ENCODE measurements at places on chromosomes 2 and 18. TPM values are rescaled to one million over a fixed set of nuclear protein-coding genes. Genes with fewer than 3 reads are reported as not detected.

DNA sequence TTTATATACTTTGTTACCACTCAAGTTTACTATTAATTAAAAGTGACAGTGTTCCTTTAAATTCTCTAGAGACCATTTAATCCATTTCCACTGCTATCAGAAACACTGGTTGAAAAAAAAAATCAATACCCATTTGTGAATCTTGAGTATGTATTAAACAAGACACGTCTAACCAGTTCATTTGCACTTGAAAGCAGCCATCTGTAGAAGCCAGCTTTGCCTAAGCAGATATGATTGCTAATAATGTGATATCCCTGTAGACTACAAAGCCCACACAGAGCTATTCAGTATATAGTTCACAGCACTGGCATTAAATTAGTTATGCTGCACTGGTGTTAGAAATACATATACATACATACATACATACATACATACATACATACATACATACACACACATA lies 111.8 kb upstream of the SP3 start:
- DNase-seq: no peak

- peak; percentile 88 for DNase-seq
Observed at GRCh38 chr18:67525328-67526099, 9.0 kb upstream of the DSEL start.

DNA sequence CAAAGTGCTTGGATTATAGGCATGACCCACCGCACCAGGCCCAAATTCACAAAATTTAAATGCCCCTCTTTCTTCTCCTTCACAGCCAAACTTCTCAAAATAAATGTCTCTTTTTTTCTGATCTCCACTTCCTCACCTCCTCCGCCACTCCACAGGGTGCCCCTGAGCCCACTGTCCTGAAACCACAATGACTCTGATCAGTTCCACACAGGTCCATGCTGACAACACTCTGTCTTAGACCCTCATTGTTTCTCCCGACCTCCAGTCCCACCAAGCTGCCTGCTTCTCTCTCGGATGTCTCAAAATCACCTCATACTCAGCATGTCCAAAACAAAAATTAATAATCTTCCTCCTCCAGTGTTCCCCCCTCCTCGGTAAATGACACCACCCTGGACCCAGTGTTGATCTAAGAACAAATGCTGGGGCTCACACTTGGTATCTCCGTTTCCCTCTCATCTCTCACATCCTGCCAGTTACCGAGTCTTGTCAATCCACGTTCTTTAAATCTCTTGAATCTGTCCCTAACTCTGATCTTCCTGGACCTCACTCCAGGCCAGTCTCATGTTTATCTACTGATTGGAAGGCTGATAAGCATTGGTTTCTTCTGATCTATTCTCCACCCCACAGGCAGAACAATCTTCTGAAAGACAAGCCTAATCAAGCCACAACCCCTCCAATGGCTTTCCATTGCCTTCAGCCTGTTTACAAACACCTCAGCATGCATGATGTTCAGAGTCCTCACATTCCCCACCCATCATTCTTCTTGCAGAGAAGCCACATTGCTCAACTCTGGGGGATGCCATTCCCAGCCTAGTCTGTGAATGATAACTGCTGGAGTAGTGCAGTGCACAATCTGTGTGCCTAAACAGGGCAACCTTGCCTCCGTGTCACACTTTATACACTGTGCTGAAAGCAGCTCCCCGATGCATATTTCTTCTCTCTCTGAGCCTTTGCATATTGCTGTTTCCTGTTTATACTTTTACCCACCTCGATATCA lies 12.4 kb upstream of the ANKRD44 start:
- DNase-seq: no peak

- DNase-seq: no peak
Observed at GRCh38 chr2:85334928-85335327, 7.1 kb upstream of the TGOLN2 start.

GRCh38 chr2:208927867-208928266 lies 496.0 kb upstream of the MAP2 start:
- DNase-seq: no peak

- DNase-seq: no peak
Observed at GRCh38 chr2:200186002-200186401, 120.5 kb upstream of the SPATS2L start.

- DNase-seq: no peak
Observed at GRCh38 chr18:3454365-3455089, 4.6 kb downstream of the TGIF1 start.

The AKAIN1 gene
- total RNA-seq: not detected

DNA sequence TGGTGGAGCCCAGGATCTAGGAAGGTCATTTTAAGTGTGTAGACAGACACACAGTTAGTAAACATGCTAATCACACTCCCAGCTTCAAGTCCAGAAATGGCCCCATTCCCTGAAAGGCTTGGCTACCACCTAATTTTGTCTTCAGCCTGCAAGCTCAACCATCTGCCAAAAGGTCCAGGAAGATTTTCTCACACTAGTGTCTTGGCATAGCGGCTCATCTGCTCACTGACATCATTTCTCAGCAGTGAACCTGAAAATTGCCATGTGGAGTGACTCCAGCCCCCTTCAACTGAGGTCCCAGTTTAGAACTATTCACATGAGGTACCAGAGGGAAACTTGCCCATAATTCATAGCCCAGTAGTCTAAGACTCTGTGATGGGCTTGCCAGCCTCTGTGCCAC lies 748.9 kb downstream of the LRP1B start:
- no peak for DNase-seq

DNA sequence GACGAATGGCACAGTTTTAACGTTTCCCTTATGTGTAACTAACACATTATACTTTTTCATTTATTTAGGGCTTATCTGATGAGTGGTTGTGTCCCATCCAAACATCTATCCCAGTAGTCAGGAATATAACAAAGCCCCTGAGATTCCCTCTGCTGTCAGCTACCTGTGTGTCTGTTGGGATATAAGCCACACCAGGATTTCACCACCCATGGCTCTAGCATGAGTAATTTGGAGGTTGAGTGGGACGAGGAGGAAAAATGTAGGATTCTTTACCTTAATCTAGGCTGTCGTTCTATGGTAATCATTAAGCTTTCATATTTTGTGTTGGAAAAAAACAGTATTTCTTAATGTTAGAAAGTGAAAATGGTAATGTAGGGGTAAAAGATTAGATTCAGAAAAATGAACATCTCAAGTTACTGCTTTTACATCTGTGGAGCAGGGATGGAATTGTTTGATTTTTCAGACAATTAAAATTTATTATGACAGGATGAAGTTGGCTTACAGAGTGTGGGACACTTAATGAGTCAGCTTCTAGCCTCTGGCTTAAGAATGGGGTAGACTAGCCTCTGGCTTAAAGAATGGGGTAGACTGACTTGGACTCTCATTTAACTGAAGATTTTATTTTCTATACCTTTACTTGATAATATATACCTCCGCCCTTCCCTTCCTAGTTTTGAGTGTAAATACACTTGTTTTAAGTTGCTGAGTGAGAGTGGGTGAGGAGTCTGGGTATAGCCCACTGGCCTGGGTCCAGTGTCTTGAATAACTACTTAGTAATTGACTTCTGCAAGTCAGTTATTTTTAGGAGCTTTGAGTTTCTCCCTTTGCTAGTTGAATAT lies 88.5 kb upstream of the RANBP2 start:
- no peak for DNase-seq

GRCh38 chr2:8475349-8476031 lies 206.4 kb upstream of the ID2 start:
- no peak for DNase-seq

The CNTNAP5 gene
- not detected for total RNA-seq

The CTIF gene
- 55.3 TPM for total RNA-seq

The ABCB11 gene
- total RNA-seq: not detected

DNA sequence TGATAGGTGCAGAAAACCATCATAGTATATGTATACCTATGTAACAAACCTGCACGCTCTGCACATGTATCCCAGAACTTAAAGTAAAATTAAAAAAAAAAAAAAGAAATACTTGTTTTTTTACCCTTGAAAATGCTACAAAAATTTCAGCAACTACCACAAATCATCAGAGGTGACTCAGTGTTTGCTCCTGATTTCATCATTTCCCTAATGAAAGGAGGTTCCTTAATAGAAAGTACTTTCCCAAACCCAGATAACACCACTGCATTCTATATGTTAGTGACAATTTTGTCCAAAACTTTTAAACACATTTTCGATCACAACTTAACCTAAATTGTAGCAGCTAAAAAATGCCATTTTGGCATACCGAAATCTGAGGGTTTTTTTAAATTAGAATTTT lies 163.3 kb downstream of the SLC39A10 start:
- no peak for DNase-seq

The GBX2 gene
- not detected for total RNA-seq

GRCh38 chr18:59180150-59180845 lies 39.7 kb upstream of the GRP start:
- DNase-seq: no peak

- no peak for DNase-seq
Observed at GRCh38 chr2:39091543-39091942, 29.3 kb downstream of the SOS1 start.
